ENCODE measurements at places on chromosomes 11 and 22. TPM values are rescaled to one million over a fixed set of nuclear protein-coding genes. Genes with fewer than 3 reads are reported as not detected.

TRABD gene
- total RNA-seq, result 21.9 TPM

GGT5 gene
- total RNA-seq, result 114 TPM

CABP4 gene
- total RNA-seq, result not detected

UCP3 gene
- 0.47 TPM for total RNA-seq

P2RX6 gene
- 4.1 TPM for total RNA-seq

AGBL2 gene
- total RNA-seq, result 1.4 TPM

MB gene
- not detected for total RNA-seq

UBQLN3 gene
- total RNA-seq, result not detected

INPP5J gene
- total RNA-seq, result 0.17 TPM

MICAL2 gene
- total RNA-seq, result 92.9 TPM

VPREB3 gene
- not detected for total RNA-seq

KCNQ1OT1 gene
- total RNA-seq, result 1.4 TPM

CSNK1E gene
- total RNA-seq, result 64.8 TPM

C2CD2L gene
- 5.8 TPM for total RNA-seq

SPON1 gene
- total RNA-seq, result 59.4 TPM

IL18 gene
- 5.2 TPM for total RNA-seq

BIK gene
- total RNA-seq, result not detected

APLNR gene
- total RNA-seq, result 3.4 TPM

ATF4 gene
- 522 TPM for total RNA-seq

MMP8 gene
- total RNA-seq, result not detected

CCDC89 gene
- 4.7 TPM for total RNA-seq

C11orf86 gene
- not detected for total RNA-seq

CSKMT gene
- total RNA-seq, result 11.0 TPM

C1QTNF5 gene
- total RNA-seq, result 42.8 TPM

KLHL22 gene
- 23.1 TPM for total RNA-seq

PLAAT2 gene
- total RNA-seq, result not detected

MS4A6A gene
- total RNA-seq, result not detected

PGA5 gene
- total RNA-seq, result not detected

HTR3B gene
- total RNA-seq, result not detected

VSIG2 gene
- not detected for total RNA-seq

MPPED2 gene
- not detected for total RNA-seq

CFAP300 gene
- 2.0 TPM for total RNA-seq

All from pericardium fibroblast (primary cell).